Choroid plexus epithelial cell (primary cell): ENCODE measurements at places on chromosomes 1 and 21.

GRCh38 chr21:42378418-42378817 lies 12.1 kb upstream of the TFF1 start:
- no peak for DNase-seq

DNA sequence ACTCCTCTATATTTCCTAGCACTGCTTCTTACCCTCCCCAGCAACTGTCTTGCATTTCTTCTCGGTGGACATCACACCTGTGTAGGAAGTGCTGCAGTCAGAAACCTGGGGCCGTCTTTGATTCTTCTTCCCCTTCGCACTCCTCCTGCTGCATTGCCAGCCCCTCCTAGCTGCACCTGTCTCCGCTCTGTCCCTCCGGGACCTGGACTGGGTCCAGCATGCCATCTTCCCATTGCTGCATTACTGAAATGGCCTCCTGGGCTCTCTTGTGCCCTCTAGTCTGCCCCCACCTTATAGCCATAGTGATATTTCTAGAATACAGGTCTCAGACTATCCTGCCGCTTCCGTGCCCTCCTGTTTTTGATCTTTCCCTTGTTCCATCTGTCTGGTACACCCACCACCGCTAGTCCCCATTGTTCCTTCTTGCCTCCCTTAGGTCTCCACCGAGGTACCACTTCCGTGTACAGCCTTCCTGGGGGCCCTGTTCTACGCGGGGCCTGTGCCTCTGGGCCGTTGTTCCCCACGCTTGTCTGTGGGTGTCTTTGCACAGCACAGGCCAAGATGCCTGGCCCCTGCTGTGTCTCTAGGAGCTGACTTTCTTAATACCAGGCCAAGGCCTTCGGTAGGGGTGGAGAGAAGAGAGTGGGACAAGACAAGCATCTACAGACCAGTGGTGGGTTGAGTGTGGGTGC lies 107.6 kb downstream of the GALNT2 start:
- DNase-seq = no peak

DNA sequence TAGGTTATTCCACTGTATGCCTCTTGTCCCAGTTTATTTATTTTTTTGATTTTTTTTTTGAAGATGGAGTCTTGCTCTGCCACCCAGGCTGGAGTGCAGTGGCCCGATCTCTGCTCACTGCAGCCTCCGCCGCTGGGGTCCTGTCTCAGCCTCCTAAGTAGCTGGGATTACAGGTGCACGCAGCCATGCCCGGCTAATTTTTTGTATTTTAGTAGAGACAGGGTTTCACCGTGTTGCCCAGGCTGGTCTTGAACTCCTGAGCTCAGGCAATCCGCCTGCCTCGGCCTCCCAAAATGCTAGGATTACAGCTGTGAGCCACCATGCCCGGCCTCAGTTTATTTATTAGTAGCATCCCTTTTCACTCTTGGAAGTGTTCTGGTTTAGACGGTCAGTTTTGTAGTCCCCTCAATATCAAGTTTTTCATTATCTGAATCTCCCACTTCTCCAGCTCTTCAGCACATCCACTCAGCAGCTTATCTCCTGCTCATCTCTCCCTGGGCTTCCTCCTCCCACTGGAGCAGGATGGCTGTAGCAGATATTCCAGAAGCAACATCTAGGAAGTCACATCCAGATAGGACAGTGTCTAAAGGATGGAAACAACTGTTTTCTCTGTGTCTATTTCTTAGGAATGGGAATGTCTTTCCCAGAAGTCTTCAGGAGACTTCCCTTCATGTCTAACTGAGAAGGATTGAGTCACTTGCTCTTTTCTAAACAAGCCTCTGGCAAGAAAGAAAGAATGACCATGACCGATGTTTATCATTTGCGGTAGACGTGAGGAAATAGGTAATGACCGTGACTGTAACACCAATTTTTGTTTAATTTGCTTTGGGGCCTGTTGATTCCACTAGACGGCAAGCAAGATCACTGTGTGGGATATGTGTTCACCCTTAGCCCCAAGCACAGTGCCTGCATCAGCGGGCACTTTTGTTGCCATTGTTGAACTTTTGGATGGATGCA lies 14.4 kb downstream of the CCDC190 start:
- DNase-seq = peak; percentile 42

DNA sequence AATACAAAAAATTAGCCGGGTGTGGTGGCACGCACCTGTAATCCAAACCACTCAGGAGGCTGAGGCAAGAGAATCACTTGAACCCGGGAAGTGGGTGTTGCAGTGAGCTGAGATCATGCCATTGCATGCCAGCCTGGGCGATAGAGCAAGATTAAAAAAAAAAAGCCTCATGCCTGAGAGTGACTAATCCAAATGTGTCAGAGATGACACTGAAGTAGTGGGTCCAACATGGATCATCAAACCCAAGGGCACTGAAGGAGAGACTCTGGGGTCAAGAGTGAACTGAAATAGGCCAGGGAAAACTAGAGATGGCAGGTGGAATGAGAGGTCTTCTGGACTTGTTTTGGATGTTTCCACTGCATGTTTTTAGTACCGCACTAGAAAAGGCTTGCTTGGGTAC lies 10.2 kb upstream of the CACHD1 start:
- no peak for DNase-seq

GRCh38 chr1:27366113-27366410 lies 699 bp downstream of the MAP3K6 start:
- DNase-seq = peak; percentile 50
